ENCODE measurements at places on chromosomes 7 and 10.

DNA sequence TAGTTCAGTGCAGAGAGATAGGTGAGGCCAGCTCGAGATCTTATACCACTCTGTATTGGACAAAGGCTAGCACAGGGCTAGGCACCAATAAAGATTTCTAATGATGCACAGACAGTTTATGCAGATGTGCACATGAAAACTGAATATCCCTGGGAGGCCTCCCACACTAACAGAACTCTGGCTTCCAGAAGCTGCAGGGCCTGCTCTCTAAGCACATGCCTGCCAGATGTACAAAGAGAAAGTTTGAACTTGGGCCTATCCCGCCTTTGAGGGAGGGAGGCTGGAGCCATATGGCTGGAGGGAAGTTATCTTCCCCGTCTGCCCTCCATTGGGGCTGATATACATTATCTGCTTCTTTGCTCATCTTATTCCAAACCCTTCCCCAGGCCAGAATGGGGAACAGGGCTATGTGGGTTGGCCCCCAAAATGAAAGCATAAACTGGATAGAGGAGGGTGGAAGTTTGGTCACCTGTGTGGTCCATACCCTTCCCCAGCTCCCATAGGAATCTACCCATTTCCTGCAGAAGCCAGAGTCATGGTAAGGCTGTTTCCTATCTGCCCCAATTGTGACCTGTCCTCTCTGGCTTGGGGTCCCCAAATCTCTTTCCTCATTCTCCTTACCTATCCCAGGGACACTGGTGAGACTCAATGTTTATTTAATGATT, 3.8 kb downstream of the KAZALD1 start:
- DNase-seq = no peak

- no peak for DNase-seq
Observed at GRCh38 chr7:141200191-141201108, 126.6 kb downstream of the TMEM178B start.

GRCh38 chr10:103871006-103871405, 15.6 kb upstream of the SH3PXD2A start:
- no peak for DNase-seq

GRCh38 chr10:24617771-24618396, 105.8 kb downstream of the ARHGAP21 start:
- DNase-seq = no peak

DNA sequence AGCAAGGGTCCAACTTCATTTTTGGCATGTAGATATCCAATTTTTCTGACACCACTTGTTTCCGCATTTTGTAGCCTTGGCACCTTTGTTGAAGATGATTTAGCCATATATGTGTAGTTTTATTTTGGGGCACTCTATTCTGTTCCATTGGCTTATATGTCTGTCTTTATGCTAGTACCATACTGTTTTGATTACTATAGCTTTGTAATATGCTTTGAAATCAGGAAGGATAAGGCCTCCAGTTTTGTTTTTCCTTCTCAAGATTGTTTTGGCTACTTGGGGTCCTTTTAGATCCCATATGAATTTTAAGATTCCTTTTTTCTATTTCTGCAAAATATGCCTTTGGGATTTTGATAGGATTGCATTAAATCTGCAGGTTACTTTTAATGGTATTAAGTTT, 9.5 kb upstream of the BTBD16 start:
- DNase-seq = no peak

GRCh38 chr10:70561558-70561957, 41.0 kb downstream of the PRF1 start:
- no peak for DNase-seq

- DNase-seq = no peak
Observed at GRCh38 chr7:25857376-25858067, 294.5 kb upstream of the NFE2L3 start.

GRCh38 chr7:101017064-101017777, 2.7 kb upstream of the MUC17 start:
- DNase-seq = peak; percentile 59

DNA sequence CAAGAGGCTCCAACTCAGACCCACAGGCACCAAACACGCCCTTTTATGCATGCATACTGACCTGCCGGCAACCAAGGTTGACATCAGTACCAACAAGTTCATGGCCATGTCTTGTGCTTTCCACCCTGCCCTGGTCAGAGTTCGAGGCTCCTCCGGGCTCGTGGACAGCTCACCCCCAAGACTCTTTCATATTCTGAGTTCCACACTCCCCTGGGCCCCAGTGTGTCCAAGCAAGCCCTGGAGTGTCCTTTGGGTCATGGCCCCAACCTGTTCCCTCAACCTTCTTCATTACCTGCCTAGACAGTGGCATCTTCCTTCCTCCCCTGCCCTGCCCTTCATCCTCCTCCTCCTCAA, 40.5 kb downstream of the HIF1AN start:
- DNase-seq = no peak

- no peak for DNase-seq
Observed at GRCh38 chr7:83672157-83672556, 23.2 kb upstream of the SEMA3E start.

- no peak for DNase-seq
Observed at GRCh38 chr7:4030346-4030950, 651.6 kb upstream of the FOXK1 start.

DNA sequence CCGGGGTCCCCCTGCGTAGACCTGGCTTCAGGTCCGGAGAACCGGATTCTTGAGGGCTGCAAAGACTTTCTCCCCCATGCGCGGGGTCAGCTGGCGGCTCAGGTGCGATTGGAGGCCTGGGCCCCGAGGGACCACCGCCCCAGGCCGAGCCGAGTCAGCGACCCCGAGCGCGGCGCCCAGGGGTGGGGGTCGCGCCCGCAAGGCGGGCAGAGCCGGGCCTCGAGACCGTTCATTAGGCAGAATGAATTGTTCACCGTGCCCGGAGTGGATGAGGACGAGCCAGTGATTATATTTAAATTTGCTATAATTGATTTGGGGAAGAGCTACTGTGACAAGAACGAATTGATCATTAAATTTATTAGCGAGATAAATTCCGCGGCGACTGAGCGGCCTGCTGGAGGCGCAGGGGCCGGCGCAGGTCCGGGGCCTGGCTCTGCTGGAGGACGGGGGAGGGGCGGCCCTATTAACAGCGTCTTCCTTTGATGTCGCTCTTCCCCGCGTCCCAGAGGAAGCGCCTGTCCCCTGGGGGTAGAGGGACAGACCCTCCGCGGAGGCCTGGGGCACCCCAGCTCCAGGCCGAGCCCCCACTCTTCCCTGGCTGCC, 7.5 kb downstream of the MNX1 start:
- DNase-seq = no peak

DNA sequence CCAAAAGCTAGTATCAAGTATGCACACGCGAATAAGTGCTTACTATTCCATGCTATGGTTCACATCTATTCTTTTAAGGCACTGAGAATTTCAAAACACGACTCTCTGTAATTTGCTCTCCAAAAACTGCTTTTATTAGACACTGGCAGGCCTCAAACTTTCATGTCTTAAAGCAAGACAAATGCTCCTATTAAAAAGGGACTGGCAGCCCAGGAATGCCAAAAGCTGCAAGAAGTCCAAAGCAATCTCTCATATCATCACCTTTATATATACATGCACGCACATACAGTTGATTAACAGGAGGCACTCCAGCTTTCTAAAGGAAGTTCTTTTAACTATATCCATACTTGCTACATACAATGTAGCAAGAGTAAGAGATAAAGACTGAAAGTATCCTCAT, 34.8 kb downstream of the UBE2H start:
- DNase-seq = no peak

GRCh38 chr7:74083928-74084721, 521 bp downstream of the LIMK1 start:
- no peak for DNase-seq

DNA sequence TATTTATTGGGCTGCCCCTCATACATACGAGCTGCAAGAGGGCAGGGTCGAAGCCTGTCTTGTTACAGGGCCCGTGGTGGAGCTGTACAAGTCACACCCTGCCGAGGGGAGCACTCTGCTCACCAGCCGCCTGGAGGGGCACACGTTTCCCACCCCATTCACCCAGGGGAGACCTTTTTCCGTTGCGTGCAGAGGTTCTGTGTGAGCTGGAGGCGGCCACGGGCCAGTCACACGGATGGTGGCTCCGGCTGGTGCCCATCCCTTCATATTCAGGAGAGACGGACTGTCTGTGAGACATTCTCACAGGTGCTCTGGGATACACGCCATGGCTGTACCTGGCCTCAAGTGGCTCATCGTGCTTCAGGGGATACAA, 47.9 kb upstream of the FAM20C start:
- no peak for DNase-seq

DNA sequence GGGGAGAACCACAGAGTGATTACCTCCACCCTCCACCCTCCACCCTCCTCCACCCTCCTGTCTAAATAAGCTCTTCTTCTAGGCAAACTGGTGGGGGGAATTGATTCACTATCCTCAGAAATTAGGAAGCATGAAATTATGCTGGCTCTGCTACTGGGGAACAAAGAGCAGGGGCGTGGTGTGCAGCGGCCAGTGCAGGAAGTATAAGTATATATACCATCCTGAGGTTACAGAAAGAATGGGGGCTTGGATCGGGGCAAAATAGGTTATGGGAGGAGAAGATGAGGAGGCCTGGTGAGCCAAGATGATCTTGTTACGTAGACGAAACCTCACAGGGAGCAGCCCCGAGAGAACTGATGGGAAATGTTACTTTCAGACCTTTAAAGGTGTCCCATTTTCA, 49.1 kb downstream of the SYPL1 start:
- DNase-seq = no peak

- DNase-seq = no peak
Observed at GRCh38 chr10:88659725-88660597, 4.3 kb upstream of the LIPF start.

- DNase-seq = no peak
Observed at GRCh38 chr7:132077971-132078685, 498.1 kb downstream of the PLXNA4 start.

DNA sequence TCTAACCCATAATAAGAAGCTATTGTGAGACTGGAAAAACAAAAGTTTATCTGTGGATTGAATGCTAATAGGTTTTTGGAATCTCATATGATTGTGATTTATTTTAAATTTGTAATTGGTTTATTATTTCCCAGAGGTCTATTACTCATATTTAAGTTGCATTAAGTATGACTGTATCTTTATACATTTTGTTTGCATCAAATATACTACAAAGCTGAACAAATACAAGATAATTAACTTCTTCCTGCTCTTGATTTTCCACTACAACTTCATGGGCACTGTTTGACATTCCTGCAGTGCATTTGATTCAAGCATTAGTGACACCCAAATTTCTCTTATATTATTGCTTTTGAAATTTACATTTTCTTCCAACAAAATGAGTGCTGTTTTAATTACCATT, 303.8 kb upstream of the LRRTM3 start:
- no peak for DNase-seq

GRCh38 chr10:122521011-122521410, 39.5 kb upstream of the DMBT1 start:
- no peak for DNase-seq

DNA sequence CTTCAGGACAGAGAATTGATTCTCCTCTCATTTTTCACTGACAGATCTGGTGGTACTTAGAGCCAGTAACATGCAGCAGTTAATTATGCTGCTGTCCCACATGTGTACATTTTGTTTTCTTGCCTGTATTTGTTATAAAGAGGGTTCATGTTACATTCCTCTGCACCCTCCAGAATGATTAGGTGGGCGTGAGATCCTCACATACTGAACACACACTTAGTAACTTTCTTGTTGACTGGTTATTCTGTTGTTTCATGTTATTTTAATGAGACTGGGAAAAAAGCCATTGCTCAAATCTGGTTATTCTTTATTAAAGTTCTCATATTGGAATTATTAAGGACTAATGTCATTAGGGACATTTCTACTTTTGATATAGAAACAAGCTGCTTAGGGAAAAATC, 409.1 kb downstream of the SDK1 start:
- no peak for DNase-seq

GRCh38 chr10:53491774-53492173, 719.2 kb upstream of the MBL2 start:
- no peak for DNase-seq

GRCh38 chr7:73865738-73866445, 4.9 kb downstream of the TMEM270 start:
- DNase-seq = no peak

DNA sequence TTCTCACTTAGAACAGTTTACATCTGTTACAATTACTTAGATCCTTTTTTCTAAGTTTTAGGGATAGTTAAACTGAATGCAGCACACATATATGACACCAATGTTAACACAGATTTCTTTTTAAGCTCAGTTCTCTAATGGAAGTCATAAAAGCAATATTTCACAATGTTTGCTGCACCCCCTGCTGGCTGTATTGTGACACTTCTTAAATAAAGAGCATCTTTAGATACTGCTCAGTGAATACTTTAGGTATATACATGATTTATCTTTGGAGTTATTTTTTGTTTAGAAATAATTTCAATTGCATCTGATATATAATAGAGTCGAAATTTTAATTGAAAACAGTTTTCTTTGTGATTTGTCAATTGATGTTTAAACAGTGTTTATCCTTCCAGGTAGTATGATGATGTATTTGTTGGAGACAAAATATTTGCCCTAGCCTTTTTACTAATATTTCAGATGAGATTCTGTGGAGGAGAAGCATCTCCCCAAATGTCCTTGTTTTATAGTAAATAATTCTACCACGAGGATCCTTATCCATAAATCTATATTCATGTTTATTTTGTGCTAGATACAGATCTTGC, 174.4 kb downstream of the ST7 start:
- DNase-seq = peak; percentile 9
